Neural cell (in vitro differentiated cells): ENCODE measurements at places on chromosomes 3 and 15. TPM values are rescaled to one million over a fixed set of nuclear protein-coding genes. Genes with fewer than 3 reads are reported as not detected.

Gene RASGRF1
- polyA plus RNA-seq, result 11.0 and 17.0 TPM in 2 replicates

Gene SLC15A2
- polyA plus RNA-seq, result 1.6 TPM in 2 replicates

Gene GLDN
- 0.58 and 1.8 TPM in 2 replicates for polyA plus RNA-seq

Gene HPS3
- polyA plus RNA-seq, result 15.6 and 17.1 TPM in 2 replicates

Gene CTXN2
- 0.54 and 0.69 TPM in 2 replicates for polyA plus RNA-seq

Gene SELENOS
- polyA plus RNA-seq, result 128 and 136 TPM in 2 replicates

Gene CADM2
- polyA plus RNA-seq, result 4.2 and 4.5 TPM in 2 replicates

Gene UBA7
- 2.9 and 4.0 TPM in 2 replicates for polyA plus RNA-seq

Gene SSUH2
- polyA plus RNA-seq, result 0.64 and 0.88 TPM in 2 replicates

Gene PCYT1A
- polyA plus RNA-seq, result 21.7 and 24.6 TPM in 2 replicates

Gene RPP25
- 2.8 and 4.5 TPM in 2 replicates for polyA plus RNA-seq

Gene TLR9
- not detected in 2 replicates for polyA plus RNA-seq

Gene CISH
- polyA plus RNA-seq, result not detected in 2 replicates

Gene RAP2B
- 3.9 and 4.0 TPM in 2 replicates for polyA plus RNA-seq

Gene AMIGO3
- polyA plus RNA-seq, result 4.0 and 8.0 TPM in 2 replicates

Gene TRIM59
- polyA plus RNA-seq, result 0.53 and 0.78 TPM in 2 replicates

Gene OCA2
- 0.97 TPM in 1 of 2 replicates, not detected in the other for polyA plus RNA-seq

Gene SERPINI2
- polyA plus RNA-seq, result 1.3 and 1.7 TPM in 2 replicates
